ENCODE measurements at places on chromosomes 16 and 17.

GRCh38 chr16:21708533-21709115 lies 44.9 kb downstream of the OTOA start:
- peak; percentile 79 for DNase-seq

- peak; percentile 55 for DNase-seq
Measured at GRCh38 chr17:74631468-74632450, 8.2 kb upstream of the CD300E start.

DNA sequence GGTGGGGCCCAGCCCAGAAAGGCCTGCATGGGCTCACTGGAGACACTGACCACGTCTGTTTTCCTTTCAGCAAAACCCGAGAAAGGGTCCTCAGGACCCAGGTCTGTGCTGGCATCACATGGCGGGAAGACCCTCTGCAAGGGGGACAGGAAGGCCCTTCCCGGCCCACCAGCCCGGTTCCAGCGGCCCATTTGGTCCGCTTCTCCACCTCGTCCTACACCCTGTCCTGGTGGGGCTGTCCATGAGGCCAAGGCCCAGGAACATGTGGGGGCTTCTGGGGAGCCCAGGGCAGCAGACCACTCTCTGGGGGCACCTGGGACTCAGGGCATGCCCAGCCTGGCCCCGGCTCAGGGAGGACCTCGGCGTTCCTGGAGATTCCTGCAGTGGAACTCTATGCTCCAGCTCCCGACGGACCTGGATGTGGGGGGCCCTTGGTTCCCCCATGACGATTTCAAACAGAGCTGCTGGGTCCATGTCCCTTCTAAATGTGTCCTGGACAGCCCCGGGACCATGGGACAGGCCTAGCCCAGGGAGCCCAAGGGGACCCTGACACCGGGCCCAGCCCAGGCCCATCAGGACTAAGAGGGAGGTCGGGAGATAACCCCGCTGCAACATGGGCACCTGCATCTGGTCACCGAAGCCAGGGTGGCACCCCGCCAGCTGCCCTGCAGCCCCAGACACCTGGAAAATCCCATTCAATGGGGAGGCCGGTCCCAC lies 26.4 kb upstream of the KSR1 start:
- no peak for DNase-seq

GRCh38 chr16:87575027-87575804 lies 27.1 kb upstream of the JPH3 start:
- no peak for DNase-seq

DNA sequence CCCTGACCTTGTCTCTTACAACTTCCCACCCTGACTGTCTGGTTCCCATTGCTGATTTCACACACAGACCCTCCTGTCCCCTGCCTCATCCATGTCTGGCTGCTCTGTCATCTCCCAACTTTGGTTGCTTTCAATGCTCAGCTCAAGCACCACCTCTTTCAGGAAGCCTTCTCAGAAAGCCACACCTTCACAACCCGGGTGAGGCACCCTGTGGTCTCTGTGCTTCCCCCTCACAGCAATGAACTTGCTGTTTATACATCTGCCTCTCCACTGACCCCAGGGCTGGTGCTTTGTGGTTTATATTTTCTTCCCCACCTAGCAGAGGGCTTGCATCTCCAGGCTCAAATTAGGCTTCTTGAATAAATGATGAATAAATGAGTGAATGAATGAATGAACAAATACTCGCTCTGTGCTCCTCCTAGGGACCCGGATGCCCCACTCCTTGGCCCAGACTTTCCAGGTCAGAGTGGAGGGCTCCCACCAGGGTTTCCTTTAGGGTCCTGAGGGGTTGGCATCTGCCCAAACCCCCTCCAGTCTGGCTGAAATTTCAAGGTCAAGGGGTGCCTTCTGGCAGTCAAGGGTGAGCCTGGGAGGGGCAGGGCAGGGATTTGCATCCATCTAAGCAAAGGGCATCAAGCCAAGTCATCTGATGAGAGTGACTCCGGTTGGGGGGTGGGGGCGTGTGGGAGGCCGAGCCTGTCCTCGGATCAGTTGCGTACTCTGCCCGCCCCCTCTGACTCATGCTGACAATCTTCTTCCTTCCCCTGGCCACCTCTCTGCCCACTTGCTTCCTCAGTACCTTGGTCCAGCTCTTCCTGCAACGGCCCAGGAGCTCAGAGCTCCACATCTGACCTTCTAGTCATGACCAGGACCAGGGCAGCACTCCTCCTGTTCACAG lies at the start of gene ITGAX:
TSS of gene ITGAX (plus strand) at position 783 of the 898 bp plus-strand sequence. CDS start at position 862, 79 bp downstream.
- no peak for DNase-seq

GRCh38 chr16:24800586-24800985 lies 45.2 kb upstream of the SLC5A11 start:
- DNase-seq: peak; percentile 36

DNA sequence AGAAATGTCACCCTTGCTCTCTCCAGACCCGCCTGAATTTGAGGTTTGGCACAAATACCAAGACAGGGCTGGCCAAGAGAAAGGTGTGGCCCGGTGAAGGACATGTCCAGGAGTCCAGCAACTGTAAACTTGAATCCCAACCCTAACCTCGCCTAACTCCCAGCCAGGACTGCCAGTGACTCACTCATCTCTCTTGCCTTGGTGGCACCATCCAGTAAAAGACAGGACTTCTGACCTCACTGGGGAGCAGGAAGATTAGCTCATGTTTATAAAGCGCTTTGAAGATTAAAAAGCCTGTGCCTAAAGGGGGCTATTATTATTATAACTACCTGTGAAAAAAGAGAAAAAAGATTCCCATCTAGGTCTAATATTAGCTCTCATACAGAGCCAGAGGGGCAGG lies 335.3 kb downstream of the SOX9 start:
- peak; percentile 77 for DNase-seq

GRCh38 chr17:82915010-82915756 lies 75.4 kb upstream of the ZNF750 start:
- DNase-seq: no peak

DNA sequence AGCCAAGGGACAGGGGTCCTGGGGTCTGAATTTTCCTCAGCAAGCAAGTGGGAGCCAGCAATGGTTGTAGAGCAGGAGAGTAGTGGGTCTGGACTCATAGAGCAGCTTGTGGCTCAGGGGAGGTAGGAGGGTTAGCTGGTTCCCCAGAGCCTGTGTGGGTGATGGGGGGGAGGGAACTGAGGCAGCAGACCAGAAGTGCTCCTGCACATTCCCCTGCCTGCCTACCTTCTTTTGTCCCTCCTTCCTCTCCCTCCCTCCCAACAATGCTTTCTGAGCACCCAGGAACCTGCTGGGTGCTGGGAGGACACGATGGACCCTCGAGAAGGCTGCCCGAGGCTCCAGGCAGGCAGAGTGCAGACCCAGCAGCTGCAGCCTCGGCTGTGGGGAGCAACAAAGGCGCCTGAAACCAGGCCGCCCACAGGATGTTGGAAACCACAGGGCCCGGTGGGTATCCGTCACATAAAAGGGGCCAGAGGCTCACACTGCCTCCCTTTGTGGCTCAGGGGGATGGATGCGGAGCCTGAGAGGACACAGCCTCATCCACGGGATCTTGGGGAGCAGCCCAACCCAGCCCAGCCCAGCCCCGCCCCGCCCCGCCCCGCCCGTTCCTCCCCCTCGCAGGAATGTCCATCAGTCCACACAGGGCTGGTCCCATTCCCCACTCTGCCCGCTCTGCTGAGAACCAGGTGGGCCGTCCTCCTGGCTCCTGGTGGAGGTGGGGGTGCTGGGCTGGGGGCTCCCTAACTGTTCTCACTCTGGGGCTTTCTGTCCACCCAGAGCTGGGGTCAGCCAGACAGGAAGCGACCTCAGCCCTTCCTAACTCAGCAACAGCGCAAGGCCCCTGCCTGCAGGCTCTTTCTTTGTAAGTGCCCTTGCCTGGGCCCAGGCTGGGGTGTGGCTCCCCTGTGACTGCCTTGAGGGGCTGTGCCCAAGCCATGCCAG lies 1.7 kb upstream of the NLRC3 start:
- no peak for DNase-seq

Measured in AG20443 (cell line).